ENCODE measurements at places on chromosomes 16 and 17. TPM values are rescaled to one million over a fixed set of nuclear protein-coding genes. Genes with fewer than 3 reads are reported as not detected.

DNA sequence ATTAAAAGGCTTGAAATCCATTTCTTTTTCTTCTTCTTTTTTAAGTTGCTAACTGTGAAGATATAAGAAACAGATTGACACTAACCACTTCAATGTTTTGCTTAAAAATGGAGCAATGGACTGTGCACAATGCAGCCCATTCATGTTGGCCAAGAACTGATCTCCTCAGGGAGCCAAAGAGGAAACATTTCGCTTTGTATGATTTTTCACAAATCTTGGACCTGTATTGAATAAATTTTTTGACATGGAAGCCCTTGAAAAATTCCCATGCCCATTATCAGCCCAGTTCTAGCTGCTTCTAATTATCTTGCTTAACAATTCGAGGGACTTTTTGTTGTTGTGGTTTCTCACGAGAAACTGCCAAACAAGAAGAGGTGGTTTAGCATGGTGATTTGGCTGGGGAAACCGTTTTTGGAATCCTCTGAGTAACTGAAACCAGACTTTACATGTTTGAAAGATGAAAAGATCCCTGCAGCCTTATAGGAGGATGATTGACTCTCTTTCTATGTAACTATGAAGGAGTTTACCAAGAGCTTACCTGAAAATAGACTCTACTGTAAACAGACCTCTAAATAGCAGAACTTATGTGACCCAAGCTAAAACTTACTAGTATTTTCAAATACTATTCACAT lies 1389.4 kb upstream of the GOT2 start:
- no peak for DNase-seq

Gene SPN
- 4.5 TPM for total RNA-seq

DNA sequence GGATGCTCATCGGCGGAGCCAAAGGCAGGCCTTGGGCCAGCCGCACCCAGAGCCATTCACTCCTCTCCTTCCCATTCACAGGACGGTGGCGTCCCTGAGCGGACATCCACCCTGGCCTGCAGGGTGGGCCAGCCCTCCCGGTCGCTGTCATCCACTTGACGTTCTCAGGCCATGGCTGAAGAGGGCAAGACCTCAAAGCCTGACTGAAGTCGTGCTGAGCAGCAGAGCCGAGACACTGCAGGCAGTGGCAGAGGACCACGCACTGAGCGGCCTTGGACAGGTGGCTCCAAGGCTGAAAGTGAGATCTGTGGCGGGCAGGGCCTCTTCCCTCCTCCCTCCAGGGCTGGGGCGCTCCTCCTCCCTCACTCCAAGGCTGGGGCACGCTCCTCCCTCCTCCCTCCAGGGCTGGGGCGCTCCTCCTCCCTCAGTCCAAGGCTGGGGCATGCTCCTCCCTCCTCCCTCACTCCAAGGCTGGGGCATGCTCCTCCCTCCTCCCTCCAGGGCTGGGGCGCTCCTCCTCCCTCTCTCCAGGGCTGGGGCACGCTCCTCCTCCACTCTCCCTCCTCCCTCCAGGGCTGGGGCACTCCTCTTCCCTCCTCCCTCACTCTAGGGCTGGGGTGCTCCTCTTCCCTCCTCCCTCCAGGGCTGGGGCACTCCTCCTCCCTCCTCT lies 24.1 kb downstream of the GNPTG start:
- no peak for DNase-seq

DNA sequence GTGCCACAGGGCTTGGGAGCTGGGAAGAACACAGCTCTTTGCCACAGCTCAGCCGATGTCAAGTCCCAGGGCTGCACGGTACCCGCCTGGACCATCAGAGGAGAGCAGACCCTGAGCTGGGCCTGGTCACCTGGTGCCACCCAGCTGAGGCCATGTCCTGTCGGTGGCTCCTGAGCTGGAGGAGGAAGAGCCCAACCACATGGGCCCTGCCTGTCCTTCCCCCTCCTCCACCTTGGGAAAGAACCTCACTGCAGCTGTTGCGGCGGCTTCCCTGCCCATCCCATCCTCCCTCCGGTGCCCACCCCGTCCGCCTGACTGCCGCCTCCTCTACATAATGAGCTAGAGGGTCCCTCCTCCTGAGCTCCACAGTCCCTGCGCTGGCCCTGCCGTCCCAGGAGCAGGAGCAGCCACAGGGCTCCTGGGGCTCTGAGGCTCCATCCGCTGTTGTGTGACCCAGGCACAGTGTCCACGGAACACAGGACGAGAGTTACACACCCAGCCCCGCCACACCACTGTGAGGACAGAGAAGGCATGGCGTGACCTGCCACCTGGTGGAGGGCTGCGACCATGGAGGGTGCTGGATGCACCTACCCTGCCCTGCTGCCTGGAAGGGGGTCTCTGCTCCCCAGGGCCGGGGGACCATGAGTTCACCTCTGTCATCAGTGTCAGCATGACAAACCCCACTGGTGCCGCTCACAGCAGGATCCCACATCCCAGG lies 21.4 kb upstream of the CHMP6 start:
- peak; percentile 54 for DNase-seq

DNA sequence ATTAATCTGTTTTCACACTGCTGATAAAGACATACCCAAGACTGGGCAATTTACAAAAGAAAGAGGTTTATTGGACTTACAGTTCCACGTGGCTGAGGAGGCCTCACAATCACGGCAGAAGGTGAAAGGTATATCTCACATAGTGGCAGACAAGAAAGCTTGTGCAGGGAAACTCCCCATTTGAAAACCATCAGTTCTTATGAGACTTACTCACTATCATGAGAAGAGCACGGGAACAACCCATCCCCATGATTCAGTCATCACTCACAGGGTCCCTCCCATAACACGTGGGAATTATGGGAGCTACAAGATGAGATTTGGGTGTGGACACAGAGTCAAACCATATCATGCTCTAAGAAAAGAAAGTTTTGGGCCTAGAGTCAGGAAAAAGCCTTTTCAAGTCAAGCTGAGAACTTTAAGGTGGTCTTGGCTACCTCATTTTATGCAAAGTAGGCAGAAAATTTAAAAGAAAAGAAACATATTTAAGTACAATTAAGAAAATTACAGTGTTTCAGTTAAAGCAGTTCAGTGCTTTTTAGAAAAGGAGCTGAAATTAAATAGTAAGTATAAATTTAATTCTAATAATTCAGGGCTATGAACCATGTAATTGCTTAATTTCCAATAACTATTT lies 24.9 kb upstream of the CRYM start:
- DNase-seq = no peak

- DNase-seq = no peak
Observed at GRCh38 chr16:17343728-17344127, 127.0 kb downstream of the XYLT1 start.

DNA sequence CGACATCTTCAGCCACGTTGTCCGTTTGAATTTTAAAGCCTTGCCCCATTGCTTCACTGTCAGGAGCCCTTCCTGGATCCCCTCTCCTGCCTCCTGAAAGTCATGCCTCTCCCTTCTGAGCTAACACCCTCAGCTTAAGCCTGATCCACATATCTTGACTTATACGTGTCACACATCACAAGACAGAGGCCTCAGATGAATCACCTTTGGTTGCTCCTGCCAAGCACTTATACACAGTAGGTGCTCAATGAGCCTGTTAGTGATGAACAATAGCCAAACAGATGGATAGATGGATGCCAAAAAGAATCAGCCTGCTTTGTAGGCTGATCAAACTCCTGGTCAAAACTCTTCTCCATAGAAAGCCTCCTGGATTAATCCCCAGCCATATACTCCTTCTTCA lies 31.8 kb downstream of the PITPNM3 start:
- no peak for DNase-seq

DNA sequence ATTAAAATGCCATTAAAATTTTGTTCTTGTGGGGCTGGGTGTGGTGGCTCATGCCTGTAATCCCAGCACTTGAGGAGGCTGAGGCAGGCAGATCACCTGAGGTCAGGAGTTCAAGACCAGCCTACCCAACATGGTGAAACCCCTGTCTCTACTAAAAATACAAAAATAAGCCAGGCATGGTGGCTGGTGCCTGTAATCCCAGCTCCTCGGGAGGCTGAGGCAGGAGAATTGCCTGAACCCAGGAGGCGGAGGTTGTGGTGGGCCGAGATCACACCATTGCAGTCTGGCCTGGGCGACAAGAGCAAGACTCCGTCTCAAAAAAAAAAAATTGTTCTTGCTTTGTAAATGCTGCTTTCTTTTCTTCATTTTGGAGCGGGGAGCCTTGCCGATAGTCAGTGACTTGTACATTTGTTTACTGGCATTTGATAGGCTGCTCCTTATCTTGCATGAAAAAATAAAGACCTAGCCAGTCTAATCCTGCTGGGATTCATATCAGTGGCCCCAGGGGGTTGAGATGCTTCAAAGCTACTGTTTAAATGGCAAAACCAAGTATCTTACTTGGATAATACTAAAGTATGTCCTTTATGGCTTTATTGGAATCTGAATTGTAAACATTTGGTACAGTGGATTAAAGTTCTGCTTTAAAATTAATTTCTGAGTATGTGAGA lies 3.3 kb upstream of the CLTC start:
- DNase-seq = no peak

GRCh38 chr16:87006789-87007745 lies 310.1 kb downstream of the C16orf95 start:
- no peak for DNase-seq

DNA sequence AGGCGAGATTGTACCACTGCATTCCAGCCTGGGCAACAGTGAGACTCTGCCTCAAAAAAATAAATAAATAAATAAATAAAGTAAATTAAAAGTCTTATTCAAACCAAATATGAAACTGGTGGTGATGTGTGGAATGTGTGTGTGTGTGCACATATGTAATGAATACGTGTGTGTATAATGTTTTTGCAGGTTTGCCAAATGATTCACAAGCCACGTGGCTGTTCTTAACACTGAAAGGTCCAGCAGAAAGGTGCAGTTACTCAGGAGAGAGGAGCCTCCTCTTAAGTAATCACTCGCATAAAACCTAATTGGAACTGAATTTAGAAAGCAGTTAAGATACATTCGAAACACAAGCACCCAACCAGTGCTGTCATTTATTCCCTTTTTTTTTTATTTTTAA lies 22.9 kb downstream of the GDE1 start:
- DNase-seq = no peak

- DNase-seq = no peak
Observed at GRCh38 chr16:24975428-24975889, 39.7 kb downstream of the ARHGAP17 start.

DNA sequence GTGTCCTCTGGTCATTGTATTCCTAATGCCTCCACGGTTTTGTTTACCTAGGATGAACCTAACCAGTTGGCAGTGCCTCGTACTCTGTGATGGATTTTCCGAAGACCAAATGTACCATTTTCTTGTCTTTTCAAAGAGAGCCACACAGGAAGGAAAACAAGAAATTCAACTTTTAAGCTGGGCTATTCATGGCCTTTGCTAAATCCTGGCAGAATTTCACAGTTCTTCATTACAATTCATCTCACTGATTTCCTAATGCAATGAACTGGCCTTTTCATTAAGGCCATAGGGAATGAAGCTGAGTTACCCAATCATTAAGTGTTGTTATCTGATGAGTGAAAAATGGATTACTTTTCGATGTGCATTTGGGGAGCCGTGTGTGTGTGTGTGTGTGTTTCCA lies 7.9 kb upstream of the KCNJ16 start:
- no peak for DNase-seq

All from mucosa of descending colon (tissue), 3 donors.